ENCODE measurements at places on chromosomes 5 and 9.

GRCh38 chr5:122985006-122985700, 51.4 kb downstream of the PPIC start:
- no peak for DNase-seq

- DNase-seq = no peak
These were observed 58.1 kb upstream of the MAST4 start for GRCh38 chr5:66538126-66538525.

DNA sequence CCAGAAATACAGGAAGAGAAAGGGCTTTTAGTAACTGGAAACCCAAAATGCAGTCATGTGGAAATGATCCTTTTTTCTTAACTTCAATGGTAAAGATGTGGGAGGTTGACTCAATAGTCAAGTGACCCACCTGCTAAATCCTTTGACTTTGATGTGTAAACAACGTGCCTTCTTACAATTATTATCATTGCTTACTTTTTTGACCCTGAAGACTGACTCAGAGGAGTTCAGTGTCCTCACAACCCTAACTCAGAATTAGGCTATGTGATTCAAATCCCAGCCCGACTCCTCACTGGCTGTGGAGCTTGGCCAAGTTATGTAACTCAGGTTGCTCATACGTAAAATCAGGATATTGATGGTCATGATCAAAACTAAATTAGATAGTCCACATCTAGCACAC, 27.9 kb downstream of the ANXA1 start:
- DNase-seq = no peak

GRCh38 chr9:98185021-98185567, 7.3 kb downstream of the CORO2A start:
- DNase-seq = no peak

DNA sequence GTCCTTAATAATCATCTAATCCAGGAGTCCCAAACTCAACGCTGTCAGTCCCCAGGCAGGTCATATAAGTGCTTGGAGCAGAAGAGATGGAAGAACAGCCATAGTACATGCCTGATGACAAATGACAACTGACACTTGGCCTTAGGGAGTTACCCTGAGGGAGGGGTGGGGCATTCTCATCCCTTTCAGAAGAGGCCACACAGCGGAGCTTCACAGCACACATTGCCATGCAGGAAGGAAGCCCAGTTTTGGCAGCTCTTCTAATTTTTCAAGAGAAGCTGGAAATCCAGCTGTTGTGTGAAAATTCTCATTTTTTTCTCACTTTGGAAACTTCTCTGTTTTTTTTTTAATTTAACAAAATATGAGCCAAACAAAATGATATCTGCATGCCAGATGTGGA, 89.0 kb downstream of the ASTN2 start:
- no peak for DNase-seq

DNA sequence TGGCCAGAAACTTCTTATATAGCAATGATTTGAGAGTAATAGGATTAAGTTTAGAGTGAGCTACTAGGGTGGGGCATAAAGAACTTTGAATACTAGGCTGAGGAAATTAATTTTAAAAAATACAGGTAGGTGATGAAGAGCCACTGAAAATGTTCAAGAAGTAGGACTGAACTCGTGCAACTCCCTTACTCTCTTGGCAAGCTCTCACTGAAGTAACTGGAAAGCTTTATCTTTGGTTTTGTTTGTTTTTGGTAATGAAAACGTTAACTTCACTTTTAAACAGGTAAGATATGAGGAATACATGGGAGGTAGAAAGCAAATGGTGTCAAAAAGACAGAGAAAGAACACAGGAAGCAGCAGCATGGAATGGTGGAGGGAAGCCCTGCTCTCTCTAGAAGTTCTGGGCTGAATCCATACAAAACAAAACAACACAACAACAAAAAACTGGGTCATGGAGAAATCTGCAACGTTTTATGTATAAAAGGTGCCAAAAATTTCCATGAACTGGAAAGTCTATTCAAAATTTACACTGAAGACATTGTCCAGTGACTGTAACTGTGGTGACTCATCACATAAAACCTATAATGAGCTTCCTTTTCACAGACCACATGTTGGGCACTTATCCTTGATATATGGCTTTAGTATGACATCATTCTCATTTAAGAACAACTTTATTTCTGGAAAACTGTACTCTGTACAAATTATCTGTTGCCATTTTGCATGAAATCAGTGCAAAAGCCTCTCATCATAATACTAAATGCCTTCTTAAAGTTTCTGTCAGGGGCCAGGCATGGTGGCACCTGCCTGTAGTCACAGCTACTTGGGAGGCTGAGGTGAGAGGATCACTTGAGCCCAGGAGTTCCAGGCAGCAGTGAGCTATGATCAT, 91.2 kb upstream of the CHD1 start:
- DNase-seq = peak; percentile 12

DNA sequence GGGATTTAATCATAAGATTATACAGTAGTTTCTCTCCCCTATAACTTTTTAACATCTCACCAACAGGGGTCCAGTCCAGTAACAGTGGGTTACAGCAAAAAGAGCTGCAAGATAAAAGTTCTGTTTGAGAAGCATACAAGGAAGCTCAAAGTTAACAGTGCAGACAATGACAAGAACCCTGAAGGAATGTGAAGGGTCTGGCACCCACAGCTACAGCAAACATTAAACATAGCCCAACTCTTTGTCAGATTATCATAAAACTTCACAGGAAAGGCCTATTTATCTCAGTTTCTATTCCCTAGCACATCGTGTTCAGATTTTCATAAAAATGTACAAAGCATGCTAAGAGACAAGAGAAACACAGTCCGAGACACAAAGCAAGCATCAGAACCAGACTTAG, 309.4 kb downstream of the DIRAS2 start:
- no peak for DNase-seq

DNA sequence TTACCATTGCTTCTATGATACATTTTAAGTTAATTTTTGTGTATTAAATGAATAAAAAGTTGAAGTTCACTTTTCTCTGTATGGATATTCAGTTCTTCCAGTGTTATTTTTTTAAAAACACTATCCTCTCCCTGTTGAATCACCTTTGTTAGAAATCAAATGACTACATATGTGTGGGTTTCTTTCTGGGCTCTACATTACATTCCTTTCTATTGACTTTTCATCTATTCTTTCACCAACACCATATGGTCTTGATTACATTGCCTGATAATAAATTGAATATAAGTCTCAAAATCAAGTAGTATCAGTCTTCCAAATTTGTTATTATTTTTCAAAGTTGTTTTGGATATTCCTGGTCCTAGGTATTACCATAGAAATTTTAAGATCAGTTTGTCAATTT, 7.3 kb upstream of the RASEF start:
- no peak for DNase-seq

GRCh38 chr9:127634698-127635097, 22.6 kb downstream of the STXBP1 start:
- peak; percentile 36 for DNase-seq

GRCh38 chr5:91938441-91938840, 555.3 kb upstream of the ARRDC3 start:
- DNase-seq = no peak

- no peak for DNase-seq
These were observed 16.0 kb downstream of the ABITRAM start for GRCh38 chr9:108950168-108950567.

DNA sequence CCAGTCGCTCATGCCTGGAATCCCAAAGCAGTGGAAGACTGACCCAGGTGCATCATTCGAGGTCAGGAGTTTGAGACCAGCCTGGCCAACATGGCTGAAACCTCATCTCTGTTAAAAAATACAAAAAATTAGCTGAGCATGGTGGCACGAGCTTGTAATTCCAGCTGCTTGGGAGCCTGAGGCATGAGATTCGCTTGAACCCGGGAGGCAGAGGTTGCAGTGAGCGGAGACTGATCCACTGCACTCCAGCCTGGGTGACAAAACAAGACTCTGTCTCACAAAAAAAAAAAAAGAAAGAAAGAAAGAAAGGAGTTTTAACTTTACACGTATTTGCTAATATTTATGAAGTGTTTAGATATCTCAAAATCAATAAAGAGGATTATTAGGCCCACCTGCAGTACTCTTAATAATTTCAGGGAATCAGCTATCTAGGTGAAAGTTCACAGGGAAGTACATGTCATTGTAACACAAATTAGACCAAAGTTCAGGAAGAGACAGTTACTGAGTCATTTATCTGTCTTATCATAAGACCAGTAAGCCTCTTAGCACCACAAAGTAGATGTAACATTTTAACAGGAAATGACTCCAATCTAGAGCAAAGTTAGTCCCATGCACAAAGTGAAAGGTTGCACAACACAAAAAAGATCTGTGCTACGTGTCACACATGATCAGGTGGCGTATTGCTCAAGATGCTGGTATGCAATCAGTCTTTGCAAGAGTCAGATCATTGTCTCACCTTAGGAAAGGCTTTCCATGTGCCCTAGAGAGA, 34.1 kb upstream of the PLIN2 start:
- DNase-seq = peak; percentile 97

- peak; percentile 42 for DNase-seq
These were observed 165.5 kb downstream of the DAB2IP start for GRCh38 chr9:121816845-121817450.
